Caki2 (cell line): ENCODE measurements at places on chromosomes 1 and 21.

- no peak for DNase-seq
These were observed 12.5 kb downstream of the SMIM12 start for GRCh38 chr1:34847094-34847493.

DNA sequence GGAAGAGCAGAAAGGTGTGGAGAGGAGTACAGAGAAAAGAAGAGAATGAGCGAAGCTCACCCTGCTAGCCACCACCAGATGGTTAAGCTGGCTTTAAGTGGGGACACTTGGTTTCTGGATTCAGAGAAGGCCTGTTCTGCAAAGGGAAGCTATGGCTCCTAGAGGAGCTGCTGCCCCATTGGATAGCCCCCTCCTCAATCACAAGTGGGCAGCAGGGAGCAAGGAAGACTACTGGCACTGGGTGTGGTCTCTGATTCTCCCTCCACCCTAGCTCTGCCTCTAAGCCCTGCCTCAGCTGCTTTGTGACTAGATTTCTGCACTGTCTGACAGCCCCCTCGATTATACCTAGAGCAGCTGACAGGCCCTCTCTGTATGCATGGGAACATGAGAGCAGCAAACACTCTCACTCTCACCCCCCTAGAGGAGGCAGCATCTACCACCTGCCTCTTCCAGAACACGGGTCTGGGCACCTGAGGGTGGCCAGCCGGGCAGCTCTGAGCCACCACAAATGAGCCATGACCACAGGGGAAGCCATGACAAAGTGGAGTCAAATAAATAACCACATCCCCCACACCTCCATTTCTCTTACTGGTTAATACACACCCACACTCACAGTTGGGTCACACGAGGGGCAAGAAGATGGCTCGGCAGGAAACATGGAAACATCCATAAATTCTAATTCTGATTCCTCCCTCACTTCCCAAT lies 13.6 kb downstream of the PLEKHA6 start:
- DNase-seq: no peak

- DNase-seq: peak; percentile 48
These were observed 187.2 kb downstream of the FGGY start for GRCh38 chr1:59484096-59484495.

GRCh38 chr1:207992677-207993236 lies 81.8 kb upstream of the CD34 start:
- no peak for DNase-seq

DNA sequence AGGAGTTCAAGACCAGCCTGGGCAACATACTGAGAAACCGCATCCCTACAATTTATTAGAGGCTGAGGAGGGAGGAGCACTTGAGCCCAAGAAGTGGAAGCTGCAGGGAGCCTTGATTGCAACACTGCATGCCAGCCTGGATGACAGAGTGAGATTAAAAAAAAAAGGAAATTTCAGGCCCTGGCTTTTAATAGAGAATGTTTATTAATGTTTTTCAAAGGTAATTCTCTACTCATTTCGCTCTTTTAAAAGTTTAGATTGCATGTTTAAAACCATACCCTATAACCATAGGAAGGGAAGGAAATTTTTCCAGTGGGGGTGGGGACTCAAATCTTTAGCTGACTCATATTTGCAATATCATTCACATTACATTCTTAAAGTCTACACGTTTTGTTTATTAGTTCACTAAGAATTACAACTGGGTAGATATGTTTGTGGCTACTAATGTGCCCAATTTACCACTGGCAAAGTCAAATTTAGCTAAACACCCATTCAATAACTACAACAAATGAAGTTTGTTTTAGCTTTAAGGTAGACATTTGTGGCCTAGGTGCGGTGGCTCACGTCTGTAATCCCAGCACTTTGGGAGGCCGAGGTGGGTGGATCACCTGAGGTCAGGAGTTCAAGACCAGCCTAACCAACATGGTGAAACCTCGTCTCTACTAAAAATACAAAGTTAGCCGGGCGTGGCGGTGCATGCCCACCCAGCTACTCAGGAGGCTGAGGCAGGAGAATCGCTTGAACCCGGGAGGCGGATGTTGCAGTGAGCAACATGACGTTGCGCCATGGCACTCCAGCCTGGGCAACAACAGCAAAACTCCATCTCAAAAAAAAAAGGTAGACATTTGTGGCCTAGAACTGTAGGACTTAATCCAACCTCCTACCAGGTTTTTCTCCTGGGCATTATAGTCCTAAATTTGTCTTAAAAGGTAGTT lies 5.0 kb downstream of the KDM5B start:
- no peak for DNase-seq

GRCh38 chr1:48266576-48266975 lies 44.1 kb downstream of the SLC5A9 start:
- no peak for DNase-seq

GRCh38 chr1:154589780-154590179 lies 18.2 kb downstream of the ADAR start:
- no peak for DNase-seq

DNA sequence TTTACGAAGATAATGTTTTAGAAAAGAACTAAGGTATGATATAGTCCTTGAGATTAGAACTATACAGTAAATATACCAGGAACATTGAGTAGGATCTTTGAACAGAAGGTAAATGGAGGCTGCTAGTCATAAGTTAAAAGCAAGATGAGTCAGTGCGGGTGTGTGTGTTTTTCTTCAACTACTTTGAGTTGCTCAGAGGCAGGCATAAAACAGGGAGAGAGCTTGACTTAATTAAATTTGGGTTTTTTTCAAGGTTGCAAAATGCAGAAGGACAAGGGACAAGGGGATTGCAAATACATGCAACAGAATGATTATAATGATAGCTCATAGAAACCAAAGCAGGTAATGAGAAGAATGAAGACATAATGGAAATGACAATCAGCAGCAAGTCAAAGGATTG lies 815.1 kb downstream of the NCAM2 start:
- no peak for DNase-seq

GRCh38 chr1:41689558-41689981 lies 205.1 kb upstream of the EDN2 start:
- DNase-seq: no peak

GRCh38 chr1:80640978-80641377 lies 1159.8 kb upstream of the ADGRL2 start:
- no peak for DNase-seq

- DNase-seq: peak; percentile 7
These were observed 436.7 kb upstream of the TMPRSS15 start for GRCh38 chr21:18840239-18840638.

GRCh38 chr1:93081716-93082115 lies 2.6 kb downstream of the MTF2 start:
- no peak for DNase-seq

- no peak for DNase-seq
These were observed 736 bp upstream of the ZMPSTE24 start for GRCh38 chr1:40257313-40257687.

DNA sequence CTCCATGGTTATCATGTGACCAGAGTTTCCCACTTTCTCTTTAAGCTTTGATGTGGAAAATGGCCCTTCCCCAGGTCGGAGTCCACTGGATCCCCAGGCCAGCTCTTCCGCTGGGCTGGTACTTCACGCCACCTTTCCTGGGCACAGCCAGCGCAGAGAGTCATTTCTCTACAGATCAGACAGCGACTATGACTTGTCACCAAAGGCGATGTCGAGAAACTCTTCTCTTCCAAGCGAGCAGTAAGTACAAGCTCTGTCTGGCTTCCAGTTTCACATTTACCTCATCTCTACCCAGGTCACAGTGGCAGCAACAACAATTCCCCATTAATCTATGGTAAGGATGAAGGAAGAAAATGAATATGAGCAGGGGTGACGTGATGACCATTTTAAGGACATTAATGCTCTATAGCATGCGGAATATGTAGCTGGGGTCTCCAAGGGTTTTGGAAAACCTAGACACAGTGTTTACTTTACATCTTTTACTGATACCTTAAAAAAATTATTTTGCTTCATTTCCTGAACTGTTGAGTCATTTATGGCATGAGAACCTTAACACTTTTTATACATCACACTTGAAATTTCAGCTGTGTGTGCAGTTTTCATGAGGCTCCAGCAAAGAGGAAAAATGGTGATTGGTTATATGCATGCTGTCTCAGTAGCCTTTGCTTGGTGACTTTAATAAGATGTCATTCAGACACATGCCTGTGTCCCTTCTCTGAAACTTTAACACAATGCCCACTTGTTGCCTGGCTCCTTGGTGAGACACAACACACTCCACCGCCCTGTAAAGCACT lies 286.3 kb upstream of the SGIP1 start:
- no peak for DNase-seq

DNA sequence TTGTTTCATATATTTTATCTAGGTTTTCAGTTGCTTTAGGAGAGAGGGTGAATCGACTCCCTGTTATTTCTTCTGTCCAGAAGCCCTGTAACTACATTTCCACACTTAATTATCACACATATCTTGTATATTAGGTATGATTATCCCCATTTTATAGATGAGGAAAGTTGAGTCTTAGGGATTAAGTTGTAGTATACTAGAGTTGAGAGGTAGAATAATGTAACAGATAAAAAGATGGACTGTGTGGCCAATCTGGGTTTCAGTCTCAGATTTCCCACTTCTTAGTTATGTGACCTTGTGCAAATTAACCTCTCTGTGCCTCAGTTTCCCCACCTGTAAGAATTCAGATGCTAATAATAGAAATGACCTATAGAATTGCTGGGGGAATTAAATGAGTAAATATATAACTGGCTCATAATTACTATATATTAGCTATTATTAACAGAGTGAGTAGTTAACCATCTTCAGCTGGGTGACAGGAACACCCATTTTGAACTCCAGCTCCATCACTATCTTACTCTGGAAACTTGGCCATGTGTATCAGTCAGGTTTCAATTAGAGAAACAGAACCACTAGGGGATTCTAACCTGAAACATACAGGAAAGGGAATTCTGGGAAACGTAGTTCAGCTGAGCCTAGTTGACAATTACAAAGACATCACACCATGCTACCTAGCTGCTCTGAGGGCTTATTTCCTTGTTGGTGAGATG lies 20.4 kb upstream of the FOXO6 start:
- DNase-seq: no peak

DNA sequence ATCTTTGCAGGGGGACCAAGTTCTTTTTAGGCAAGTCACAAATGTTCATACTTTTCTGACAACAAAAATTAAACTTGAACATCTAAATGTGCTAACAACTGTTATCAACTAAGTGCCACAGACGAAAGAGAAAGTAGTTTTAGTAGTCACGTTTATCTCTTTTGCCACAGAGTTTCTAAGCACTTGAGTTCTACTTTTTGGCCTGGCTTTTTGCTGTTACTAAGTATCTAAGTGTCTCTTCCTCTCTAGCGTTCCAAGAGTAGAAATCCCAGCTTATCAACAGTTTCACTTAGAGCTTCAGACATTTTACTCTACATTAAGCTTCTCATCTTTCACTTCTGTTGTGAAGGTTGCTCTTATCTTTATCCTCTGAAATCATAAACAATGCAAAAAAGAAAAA lies 34.2 kb downstream of the GATAD2B start:
- no peak for DNase-seq

DNA sequence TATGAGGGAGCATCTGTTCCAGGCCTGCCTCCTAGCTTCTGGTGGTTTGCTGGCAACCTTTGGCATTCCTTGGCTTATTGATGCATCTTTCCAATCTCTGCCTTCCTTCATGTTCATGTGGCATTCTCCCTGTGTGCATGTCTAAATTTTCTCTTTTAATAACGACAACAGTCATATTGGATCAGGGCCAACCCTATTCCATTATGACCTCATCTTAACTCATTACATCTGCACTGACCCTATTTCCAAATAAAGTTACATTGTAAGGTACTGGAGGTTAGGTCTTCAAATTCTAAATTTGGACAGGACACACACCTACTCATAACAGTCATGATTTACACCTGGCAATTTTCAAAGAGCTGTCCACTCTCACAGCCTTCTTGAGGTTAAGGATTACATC lies 117.2 kb upstream of the FGGY start:
- no peak for DNase-seq

- DNase-seq: no peak
These were observed 351.6 kb upstream of the B3GALT2 start for GRCh38 chr1:193538003-193538354.

GRCh38 chr1:210299501-210299900 lies 29.2 kb upstream of the HHAT start:
- no peak for DNase-seq

DNA sequence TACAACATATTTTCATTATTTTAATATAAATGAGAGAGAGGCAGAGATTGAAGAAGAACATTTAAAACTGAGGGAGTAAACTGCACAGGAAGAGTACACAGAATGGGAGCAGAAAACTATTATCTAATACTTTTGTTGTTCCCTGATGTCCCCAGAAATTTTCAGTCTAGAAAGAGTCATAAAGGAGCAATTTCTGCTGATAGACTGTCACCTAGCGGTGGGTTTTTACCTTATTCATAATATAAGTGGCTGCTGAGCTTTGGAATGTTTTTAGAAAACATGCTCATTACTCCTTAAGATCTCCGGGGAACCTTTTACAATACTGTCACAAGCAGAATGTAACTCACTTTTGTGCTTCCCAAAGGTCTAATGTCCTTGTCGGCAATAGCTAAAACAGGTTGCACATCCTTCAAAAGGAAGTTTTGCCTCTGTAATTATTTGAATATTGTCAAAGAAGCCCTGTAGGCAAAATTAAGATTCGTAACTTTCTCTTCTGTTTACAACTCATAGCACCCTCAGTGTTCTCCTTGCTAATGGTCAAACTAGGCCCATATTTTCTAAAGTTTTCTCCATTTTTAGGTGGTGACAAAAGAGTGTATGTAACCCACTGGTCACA lies 4.9 kb upstream of the NPL start:
- peak; percentile 24 for DNase-seq

DNA sequence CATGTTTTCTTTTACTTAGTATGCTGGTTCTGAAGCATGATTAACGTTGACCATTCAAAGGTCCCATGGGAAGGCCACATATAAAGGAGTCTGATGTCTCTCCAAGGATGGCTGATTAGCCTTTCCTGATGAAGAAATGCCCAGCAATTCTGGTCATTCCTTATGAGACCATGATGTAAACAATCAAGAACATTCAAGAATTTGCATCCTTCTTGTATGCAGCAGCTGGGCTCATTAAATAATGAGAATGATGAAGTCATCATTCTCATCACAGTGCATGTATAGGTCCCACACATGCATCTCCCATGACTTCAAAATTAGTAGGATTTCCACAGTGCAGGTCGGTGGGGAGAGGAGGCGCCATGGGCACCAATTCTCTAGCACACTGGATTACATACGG lies 85.4 kb downstream of the APP start:
- no peak for DNase-seq

DNA sequence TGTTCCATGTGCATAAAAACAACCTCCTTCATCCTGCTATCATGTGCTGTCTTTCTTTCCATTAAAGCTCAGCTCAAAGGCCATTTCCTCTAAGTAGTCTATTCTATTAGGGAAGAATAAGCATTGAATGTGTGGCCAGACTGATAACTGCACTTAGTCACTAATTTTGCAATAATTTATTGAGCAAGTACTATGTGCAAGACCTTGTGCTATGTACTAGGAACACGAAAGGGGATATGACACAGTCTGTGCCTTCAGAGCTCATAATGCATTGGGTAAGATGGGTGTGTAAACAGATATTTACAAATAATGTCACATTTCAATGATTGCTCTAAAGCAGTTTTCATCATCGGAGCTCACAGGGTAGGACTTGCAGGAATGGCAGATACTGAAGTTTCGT lies 54.2 kb downstream of the NMNAT2 start:
- DNase-seq: no peak

- DNase-seq: peak; percentile 8
These were observed 21.4 kb upstream of the FMO1 start for GRCh38 chr1:171226747-171227370.

GRCh38 chr1:187634940-187635339 lies 806.2 kb downstream of the PLA2G4A start:
- no peak for DNase-seq
